Hindlimb muscle (tissue), 1 donor: ENCODE measurements at places on chromosomes 6 and 20.

- no peak for DNase-seq
Measured at GRCh38 chr6:53390010-53390409, 41.3 kb upstream of the ELOVL5 start.

- no peak for DNase-seq
Measured at GRCh38 chr6:90709431-90709996, 122.6 kb upstream of the MAP3K7 start.

DNA sequence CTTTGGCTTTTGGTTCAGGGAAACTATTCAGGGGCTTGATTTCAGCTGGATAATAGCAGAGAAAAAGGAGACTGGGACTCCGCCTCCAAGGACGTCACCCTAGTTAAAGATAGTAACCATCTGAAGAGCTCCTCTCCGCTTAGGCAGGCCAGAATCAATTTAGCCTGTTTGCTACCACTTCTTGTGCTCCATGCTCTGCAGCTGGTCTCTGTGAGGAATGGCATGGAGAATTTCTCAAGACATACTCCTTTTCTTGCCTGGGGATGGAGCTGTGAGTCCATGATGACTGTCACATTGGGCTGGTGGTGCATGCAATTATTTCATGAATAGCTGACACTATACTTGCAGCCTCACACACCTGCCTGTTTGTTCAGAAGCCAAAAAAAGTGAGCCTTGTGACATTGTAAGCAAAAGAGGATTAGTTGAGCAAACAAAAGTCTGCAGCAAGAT, 61.4 kb downstream of the TXLNB start:
- DNase-seq, result no peak

GRCh38 chr6:17580518-17581048, 19.5 kb upstream of the FAM8A1 start:
- DNase-seq, result peak; percentile 53

- no peak for DNase-seq
Measured at GRCh38 chr6:102525336-102525735, 1131.8 kb downstream of the GRIK2 start.
